NCI-H1694 (cell line): ENCODE measurements at places on chromosomes 5 and 9.

DNA sequence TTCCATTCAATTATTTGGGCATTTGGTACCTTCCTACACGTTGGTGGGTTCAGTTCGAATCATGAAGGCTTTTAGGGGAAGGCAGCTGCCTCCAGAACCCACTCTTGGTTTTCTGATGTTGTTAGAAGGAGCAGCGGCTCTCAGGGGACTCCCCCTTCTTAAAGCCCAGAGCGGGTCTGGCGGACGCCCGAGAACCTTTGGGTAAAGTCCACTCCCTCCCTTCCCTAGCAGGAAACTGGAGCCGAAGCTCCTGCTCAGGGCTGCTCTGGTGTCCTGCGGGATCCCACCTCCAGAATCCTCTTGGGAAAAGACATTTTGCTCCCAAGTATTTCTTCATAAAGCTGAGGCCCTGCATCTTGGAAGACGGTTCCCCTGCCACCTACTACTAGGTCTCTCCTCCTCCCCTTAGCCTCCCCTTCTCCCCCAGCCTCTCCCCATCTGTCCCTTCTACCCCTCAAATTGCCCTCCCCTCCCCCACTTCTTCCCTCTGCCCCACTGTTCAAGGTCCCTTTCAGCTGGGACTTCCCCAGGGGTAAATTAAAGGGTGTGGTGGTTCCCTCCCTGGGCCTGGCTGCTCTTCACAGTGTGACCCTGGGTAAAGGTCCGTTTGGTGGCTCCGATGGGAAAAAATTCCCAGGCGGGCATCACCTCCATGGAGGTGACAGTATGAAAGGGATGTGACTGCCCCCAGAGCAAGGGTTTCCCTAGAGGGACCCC is 9.3 kb downstream of the IRX4 start:
- DNase-seq: no peak

- DNase-seq: no peak
Observed at GRCh38 chr5:89313804-89314588, 431.0 kb upstream of the MEF2C start.

- no peak for DNase-seq
Observed at GRCh38 chr5:2748179-2748860, 3.2 kb downstream of the IRX2 start.

DNA sequence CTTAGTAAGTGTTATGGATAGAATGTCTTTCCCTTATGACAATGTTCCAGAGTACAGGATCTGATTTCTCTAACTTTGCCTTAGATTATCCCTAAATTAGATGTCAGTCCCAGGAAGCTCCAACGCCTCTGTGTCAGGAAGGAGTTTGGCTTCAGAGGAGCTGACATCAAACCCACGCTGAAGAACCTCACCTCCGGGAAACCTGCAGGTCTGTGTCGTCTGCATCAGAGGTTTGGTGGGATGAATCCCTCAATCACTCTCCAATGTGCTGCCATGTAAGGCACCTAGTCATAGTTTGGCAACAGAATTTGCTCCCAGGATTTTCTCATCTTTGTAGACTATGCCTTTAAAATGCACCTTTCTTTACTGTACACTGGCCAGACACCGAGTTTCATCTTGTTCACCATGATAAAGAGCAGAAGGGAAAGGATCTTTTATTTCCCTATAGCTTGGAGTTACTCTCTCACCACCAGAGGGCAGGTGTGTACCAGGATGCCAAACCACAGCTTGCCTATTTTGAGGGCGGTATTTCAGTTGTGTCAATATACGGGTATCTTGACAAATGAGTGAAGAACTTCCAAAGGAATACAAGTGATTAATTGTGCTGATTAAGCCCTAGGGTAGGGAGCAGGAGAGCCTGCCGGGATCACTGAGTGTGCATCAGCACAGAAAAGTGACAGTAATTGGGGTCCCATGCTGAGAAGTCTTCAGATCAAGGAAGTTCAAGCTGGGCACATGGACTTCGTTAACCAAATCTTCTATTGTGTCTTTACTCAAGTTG is 23.4 kb downstream of the MINAR2 start:
- no peak for DNase-seq

DNA sequence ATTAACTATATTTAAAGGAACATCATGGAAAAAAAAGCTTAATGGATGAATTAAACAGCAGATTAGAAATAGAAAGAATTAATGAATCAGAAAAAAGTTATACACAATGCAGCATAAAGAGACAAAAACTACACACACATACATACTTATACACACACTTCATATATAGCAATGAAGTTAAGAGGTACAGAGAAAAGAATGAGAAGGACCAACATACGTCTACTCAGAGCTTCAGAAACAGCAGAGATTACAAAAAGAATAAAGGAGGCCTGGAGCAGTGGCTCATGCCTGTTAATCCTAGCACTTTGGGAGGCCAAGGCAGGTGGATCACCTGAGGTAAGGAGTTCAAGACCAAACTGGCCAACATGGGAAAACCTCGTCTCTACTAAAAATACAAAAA is 133.9 kb upstream of the TNPO1 start:
- DNase-seq: no peak

- DNase-seq: no peak
Observed at GRCh38 chr9:95907794-95908193, 32.3 kb downstream of the ERCC6L2 start.

DNA sequence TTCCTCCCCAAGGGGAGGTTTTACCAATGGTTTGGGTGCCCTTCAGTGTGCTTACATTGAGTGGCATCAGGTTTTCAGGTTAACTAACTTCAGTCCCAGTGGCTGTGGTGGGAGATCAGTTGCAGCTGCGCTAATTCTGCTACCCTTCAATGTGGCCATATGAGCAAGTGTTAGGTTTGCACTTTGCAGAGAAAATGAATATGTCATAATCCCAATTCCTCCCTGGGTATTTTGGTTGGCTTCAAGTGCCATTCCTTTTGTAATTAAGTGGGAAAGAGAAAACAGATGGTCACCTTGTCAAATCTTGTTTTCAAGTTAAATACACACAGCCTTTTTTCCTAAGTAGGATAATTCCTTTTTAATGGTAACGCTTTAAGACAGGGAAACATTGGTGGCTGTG is 236.2 kb downstream of the TLE4 start:
- DNase-seq: no peak

- no peak for DNase-seq
Observed at GRCh38 chr5:145925353-145925752, 11.0 kb upstream of the SH3RF2 start.

GRCh38 chr5:82277987-82278710 is at the start of gene RPS23:
RPS23 (minus strand) TSS chr5:82278354; CDS start chr5:82278323, 31 bp downstream.
- peak; percentile 74 for DNase-seq

DNA sequence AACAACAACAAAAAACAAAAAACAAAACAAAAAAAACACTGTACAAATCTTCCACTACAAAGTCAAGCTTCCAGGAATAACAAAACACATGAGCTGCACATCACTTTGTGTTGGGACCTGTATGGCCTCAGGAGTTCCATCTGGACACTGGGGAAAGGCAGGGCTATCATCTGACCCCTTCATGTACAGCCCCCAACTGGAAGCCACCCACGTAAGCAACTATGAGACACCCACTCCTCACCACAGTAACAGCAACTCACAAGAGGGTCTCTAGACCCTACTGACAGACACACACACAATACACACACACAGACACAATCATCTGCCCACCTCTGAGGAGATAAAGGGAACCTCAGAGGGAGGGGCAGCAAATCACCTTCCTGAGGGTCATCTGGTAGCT is 81.7 kb upstream of the LRRTM2 start:
- no peak for DNase-seq

- no peak for DNase-seq
Observed at GRCh38 chr5:43121913-43122484, 1.3 kb downstream of the ZNF131 start.

- no peak for DNase-seq
Observed at GRCh38 chr5:139341187-139341688, 416 bp upstream of the PAIP2 start.

DNA sequence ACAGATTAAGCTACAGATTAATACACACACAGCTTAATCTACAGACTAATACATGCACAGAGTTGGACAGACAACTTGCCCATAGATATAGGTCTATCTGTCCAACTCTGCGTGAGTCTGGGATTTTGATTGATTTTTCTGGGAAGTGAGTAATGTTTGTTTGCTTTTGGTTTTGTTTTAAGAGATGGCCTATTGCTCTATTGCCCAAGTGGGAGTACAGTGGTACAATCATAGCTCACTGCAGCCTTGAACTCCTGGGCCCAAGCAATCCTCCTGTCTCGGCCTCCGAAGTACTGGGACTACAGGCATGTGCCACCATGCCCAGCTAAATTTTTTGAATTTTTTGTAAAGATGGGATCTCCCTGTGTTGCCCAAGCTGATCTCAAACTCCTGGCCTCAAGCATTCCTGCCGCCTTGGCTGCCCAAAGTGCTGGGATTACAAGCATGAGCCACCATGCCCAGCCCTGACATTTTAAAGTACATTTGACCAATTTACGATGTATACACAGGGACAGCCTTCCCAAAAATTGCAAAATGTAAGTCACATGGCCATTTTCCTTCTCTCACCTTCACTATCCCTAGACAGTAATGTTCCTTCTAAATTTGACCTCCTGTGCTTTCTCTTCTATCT is 50.8 kb downstream of the PAPPA start:
- no peak for DNase-seq

- DNase-seq: no peak
Observed at GRCh38 chr9:112002131-112002846, 105.7 kb downstream of the UGCG start.

GRCh38 chr5:38445374-38446028 is 110.9 kb downstream of the LIFR start:
- DNase-seq: no peak

DNA sequence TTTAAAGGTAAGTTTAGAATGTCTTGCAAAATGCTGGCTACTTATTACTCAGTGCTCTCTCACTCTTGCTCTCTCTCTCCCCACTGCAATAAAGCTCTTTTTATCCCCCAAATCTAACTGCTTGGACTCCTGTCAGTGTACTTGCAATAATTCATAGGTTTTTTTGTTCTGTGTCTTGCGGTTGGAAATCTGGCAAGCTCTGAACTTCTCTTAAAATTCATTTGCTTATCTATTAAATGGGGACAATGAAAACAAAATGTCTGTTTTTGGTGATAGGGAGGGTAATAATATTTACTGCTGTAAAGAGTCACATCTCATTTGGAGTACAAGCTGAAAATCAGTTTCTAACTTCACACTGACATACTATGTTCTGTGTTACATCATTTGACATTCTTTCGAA is 18.7 kb upstream of the OR13D1 start:
- DNase-seq: no peak

- peak; percentile 61 for DNase-seq
Observed at GRCh38 chr9:91775011-91775707, 174.9 kb downstream of the ROR2 start.

DNA sequence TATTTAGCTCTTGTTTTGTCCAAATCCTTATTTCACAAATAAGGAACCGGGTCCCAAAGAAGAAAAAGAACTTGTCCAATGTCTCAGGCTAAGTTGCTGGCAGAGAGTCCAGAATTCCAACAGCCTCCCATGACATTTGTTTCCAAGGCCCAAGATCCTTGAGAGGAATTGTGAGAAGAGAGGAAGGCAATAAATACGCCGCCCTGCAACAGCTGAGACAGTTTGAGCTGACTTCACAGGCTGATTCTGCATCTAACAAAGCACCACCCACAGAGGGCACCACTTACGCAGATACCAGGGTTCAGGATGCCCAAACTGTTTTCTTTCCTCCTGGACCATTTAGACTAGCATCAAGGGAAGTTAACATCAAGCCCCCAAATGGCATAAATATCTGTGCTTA is 211.3 kb downstream of the FAM114A2 start:
- no peak for DNase-seq

DNA sequence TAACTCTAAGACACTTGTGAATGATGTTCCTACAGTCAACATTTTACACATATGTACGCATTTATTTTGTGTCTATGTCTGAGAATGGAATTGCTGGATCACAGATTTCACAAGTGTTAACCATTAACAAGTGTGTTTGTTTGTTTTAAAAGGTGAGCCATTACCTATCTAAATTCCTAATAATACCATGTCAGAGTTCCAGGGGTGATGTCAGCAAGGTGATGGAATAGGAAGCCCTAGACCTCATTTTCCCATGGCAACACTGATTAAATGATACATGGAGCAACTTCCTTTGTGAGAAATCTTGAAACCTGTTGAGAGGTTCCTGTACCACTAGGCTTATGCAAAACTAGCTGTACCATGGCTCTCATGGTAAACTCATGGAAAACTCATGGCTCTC is 309.7 kb downstream of the CYLC2 start:
- no peak for DNase-seq

DNA sequence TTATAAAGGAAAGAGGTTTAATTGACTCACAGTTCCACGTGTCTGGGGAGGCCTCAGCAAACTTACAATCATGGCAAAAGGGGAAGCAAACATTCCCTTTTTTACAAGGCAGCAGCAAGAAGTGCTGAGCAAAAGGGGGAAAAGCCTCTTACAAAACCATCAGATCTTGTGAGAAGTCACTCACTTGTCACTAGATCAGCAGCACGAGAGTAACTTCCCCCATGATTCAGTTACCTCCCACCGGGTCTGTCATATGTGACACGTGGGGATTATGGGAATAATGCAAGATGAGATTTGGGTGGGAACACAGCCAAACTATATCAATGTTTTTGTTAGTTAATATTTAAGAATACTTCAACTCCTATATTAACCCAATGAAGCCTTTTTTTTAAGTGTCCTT is 275.2 kb upstream of the CDH9 start:
- DNase-seq: no peak

GRCh38 chr9:137487454-137488326 is 28.6 kb upstream of the NSMF start:
- DNase-seq: peak; percentile 65

- no peak for DNase-seq
Observed at GRCh38 chr5:2193542-2194235, 311.0 kb upstream of the IRX4 start.

GRCh38 chr9:70600506-70600905 is 186.0 kb upstream of the KLF9 start:
- DNase-seq: no peak

DNA sequence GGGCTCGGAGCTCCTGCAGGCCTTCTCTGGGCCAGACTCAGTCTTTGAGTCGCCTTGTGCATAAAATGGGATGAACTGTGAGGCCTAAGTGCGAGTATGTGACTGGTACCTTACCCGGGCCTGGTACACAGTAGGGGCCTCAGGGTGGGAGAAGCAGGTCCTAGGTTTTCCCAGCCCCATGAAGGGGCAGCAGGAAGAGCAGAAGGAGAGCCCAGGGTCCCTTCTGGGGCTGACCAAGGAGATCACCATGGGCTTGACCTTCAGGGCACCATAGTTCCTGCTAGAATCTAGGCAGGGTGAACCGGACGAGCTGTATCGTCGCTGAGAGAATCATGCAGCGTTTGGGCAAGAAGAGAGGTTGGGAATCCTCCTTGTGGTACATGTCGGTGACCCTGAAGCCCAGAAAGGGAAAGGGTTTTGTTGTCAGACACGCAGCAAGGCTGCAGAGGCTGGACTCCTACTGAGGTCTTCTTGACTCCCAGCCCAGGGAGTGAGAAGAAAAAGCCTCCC is 373 bp upstream of the PHYKPL start:
- DNase-seq: no peak

- no peak for DNase-seq
Observed at GRCh38 chr5:6393596-6394194, 15.3 kb upstream of the MED10 start.
